Stimulated activated CD8-positive, alpha-beta memory T cell treated with anti-CD3 and anti-CD28 coated beads, Interleukin-4, amount 100 ng/mL, for 1 hour (primary cell): ENCODE measurements at places on chromosomes 6 and 20.
A peak's percentile ranks its signal among the peaks of the same experiment; 100 is the strongest.

- DNase-seq = no peak
Measured at GRCh38 chr20:41697861-41698559, 79.8 kb upstream of the CHD6 start.

GRCh38 chr6:108883172-108883571, 35.0 kb downstream of the ARMC2 start:
- no peak for DNase-seq

- no peak for DNase-seq
Measured at GRCh38 chr6:19697744-19698290, 139.4 kb upstream of the ID4 start.

DNA sequence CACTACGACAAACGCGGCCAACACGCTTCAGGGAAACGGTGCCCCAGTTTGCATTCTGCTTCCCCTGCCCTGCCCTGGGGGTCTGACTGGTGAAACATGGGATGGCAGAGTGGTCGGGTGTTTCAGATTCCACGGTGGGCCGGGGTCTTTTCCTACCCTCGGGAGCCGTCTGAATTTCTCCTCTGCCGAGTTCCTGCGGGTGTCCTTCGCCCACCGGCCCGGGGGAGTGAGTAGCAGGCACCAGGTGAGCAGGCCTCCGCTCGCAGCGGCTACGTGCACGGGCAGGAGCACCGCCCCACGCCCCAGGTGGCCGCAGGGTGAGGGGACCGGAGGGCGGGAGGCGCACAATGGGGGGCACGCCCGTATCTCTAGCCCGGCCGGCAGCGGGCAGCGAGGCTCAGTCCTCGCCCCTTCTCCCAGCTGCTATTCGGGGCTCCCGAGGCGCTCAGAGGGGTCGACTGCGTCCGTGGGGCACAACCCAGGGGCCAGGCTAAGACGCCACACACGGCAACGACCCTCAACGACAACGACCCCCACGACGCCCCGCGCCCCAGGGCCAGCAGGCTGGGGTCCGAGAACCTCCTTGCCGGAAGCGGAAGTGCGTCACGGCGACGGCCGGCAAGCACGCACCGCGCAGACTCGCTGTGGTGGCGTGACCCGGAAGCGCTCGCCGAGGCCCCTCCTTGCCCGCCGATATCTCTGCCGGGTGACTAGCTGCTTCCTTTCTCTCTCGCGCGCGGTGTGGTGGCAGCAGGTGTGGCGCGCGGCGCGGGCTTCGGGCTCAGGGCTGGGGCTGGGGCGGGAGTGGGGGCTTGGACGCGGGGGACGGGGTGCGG, at the start of gene RPS21:
TSS of gene RPS21 (plus strand) at position 721 of the 836 bp plus-strand sequence. CDS start 236 bp downstream, outside the sequence.
- DNase-seq = peak; percentile 84

DNA sequence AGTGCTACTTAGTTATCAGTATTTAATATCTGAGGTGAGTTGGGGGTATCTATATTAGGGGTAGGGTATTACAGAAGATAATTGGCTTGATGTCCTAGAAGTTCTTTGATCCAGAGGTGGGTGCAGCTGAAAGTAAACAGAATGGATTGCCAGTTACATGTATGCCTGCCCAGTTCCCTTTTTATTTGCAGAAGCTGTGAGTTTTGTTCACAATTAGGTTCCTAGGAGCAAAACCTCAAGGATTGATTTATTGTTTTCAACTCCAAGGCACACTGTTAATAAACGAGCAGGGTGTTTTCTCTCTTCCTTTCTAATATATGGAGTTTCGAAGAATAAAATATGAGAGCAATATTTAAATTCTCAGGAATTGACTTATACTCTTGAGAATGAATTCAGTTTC, 129.0 kb downstream of the SULF2 start:
- no peak for DNase-seq

DNA sequence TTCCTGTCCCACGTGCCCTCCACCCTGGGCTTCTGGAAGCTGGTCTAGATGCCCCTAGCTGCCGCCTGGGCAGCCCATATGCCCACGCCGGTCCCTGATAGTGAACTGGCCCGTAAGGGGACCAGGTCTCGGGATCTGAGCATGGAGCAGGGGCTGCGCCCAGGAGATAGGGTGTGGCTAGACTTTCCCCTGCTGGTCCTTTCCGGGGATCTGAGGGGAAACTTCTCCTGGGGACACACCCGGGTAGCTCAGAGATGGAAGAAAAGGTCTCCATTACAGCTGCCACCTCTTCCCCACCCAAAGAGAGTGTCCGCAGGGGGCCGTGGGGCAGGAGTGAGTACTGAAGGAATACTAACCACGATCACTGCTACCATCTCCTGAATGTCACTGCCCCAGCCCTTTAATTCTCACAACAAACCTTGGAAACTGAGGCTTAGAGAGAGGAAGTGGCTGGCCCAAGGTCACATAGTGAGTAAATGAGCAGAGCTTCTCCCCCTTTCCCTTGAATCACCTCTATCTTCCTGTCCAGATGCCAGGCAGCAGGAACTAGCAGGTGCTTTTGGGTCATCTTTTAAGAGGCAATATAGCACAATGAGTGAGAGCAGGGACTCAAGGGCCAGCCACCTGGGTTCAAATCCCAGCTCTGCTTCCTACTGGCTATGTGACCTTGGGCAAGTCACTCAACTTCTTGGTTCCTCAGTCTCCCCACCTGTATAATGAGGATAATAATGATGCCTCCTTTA, 11.8 kb upstream of the CCN5 start:
- DNase-seq = no peak

GRCh38 chr6:42394881-42395620, 56.7 kb downstream of the TRERF1 start:
- DNase-seq = no peak

GRCh38 chr6:131486608-131487007, 86.4 kb upstream of the ARG1 start:
- no peak for DNase-seq

- no peak for DNase-seq
Measured at GRCh38 chr6:16277101-16277981, 39.0 kb downstream of the GMPR start.

DNA sequence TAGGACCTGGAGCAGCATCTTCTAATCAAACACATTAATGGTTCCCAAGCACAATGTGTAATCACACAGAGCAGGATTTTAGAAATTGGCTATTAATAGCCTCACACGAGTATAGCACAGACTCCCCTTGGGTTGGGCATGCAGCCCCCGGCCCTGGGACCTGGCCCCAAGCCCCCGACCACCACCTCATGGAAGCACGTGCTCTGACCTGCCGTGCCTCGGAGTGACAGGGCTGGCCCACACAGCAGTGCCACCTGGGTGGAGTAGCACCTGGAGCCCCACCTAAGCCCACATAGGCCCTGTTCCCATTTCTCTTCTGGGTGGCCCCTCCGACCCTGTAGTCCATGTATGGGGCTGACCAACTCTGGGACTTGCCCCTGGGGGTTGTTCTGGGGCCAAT, 171.8 kb downstream of the TTLL2 start:
- DNase-seq = no peak

DNA sequence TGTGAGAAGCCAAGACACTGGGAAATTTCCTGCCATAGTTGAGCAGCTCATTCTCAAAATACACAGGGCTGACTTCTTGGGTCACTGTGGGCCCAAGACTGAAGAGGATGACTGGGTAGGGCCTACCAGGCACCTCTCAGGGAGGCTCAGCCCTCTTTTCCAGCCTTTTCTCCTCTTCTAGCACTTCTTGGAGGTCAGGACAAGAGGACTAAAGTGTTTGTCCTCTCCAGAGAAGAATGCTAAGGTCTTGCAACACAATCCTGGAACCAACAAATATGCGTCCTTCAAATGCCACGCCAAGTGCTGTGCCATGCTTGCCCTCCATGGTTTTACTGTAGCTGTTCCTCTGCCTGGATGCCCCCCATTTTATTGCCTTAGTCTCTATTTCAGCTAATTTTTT, 3.3 kb upstream of the LRRN4 start:
- no peak for DNase-seq

- DNase-seq = no peak
Measured at GRCh38 chr6:5466281-5467136, 205.2 kb downstream of the FARS2 start.

DNA sequence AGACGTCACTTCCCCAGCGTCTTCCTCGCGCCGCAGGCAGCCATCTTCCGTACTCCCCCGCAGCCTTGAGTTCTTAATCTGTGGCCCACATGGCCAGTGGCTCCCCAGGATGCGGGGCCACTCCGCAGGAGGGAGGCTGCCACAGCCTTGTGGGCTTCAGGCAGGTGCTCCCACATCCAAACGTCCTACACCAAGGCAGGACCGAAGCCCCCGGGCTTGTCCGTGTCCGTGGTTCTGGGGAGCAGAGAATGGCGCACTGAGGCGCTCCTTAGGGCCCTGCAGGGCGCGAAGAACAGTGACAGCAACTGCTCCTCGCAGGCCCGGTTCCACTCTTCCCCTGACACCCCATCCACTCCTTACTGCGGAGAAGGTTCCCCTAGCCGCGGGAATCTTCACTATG, 755.8 kb downstream of the PRIM2 start:
- DNase-seq = no peak

- no peak for DNase-seq
Measured at GRCh38 chr20:34693414-34693813, 10.7 kb upstream of the TP53INP2 start.

DNA sequence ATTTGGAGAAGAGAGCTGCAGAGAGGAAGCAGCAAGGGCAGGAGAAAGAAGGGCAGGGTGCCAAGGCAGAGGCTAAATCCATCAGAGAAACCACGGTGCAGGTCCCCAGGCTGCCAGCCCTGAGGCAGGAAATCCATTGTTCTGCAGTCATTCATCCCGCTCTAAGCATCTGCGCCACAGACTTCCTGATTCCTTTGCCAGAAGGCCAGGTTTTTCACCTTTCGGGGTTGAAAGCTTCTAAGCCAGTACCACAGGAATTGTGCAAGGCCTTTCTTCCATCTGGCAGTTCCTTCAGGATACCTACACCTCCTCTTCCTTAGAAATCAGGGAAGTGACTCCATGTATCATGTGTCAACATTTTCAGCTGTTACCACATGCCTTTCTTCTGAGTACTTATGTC, 45.6 kb downstream of the ADGRF5 start:
- DNase-seq = no peak

DNA sequence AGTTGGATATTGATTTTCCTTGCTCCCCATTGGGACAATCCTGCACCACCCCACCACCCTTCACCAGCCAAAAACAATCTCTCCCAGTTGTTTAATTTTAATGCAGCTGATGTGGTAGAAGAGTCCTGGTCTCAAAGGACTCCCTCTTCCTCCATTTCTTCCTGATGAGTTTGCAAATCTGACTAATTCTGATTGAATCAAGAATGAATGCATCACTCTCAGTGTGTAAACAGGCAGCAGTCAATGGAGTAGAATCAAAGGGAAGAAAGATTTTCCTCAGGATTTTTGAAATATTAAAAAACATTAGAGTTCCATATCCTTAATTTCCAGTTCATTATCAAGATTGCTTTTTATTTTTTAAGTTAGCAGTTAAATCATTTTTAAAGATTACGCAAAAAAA, 54.0 kb downstream of the PLG start:
- no peak for DNase-seq

DNA sequence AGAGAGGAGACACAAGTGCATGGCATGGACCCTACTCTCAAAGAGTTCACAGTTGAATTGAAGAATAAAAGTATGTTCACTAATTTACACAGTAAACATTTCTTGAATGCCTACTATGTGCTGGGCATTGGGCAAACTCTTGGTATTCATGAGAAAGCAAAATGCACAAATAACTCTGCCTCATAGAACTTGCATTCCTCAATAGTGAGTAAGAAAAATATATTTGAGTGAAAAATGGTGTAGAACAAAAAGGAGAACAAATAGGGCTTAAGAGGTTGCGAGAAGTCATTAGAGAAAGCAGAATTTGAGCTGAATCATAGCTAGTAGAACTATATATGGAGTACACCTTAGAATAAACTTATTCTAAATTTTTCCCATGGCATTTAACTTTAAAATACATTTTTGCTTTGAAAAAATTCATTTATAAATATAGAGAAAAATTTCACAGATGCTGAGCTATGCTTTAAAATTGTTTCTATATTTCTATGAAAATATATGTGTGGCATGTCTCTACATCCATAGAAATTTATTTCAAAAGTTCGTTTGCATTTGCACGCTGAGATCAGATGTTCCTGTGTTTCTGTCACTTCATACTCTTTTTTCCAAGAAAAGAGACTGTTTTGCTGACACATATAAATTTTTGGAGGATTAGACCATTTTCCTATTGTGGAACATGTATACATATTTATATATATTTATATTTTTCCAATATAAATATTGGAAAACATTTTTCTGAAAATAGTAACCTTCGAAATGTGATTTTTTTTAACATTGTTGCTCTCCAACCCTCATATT, 236.1 kb downstream of the KCNQ5 start:
- DNase-seq = no peak

- DNase-seq = no peak
Measured at GRCh38 chr6:157596886-157597285, 215.9 kb downstream of the ZDHHC14 start.

- no peak for DNase-seq
Measured at GRCh38 chr6:17281100-17281496, at the start of gene RBM24. RBM24 (plus strand) TSS chr6:17281361; CDS start chr6:17281582, 221 bp downstream.

GRCh38 chr6:13164291-13164690, 164.0 kb downstream of the TBC1D7 start:
- no peak for DNase-seq

DNA sequence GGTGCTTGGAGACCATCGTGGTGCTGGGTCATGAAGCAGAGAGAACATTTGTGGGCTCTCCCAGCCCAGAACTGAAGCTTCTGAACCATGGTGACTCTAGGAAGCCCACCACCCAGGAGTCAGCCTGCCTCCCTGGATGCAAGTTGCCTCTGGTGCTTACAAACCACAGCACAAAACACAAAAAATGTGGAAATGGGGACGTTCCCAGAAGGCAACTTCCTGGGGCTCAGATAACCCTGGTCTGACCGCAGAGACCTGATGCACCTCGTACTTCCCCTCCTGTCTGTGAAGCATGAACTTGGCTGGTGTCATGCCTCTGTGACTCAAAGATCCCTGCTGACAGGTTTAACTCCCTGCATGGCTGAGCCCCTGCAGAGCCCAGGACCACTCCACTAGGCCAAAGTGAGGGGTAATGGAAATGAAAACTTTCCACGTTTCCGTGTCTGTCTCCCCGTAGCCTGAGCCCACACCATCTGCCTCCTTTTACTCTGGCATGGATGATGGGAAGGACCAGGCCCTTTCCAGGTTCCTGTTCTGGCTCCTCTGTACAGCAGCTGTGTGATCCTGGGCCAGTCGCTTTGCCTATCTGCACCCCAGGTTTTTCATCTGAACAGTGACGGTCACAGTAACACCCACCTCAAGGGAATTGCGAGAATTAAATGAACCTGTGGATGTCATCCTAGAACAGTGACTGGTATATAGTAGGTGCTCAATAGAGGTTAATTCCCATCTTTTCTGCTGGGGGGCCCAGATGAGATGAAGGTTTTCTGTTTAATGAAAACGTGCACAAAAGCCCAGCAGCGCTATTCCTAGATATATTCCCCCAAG, 57.7 kb downstream of the PPP1R16B start:
- no peak for DNase-seq

- no peak for DNase-seq
Measured at GRCh38 chr6:15420959-15421438, 175.1 kb downstream of the JARID2 start.

- no peak for DNase-seq
Measured at GRCh38 chr6:110589865-110590513, 113.6 kb upstream of the SLC22A16 start.

GRCh38 chr20:19435821-19436220, 223.4 kb downstream of the SLC24A3 start:
- DNase-seq = no peak

- DNase-seq = no peak
Measured at GRCh38 chr6:54135665-54136369, 24.6 kb downstream of the MLIP start.
